Fibroblast of the aortic adventitia (primary cell): ENCODE measurements at places on chromosomes 13 and 19.

DNA sequence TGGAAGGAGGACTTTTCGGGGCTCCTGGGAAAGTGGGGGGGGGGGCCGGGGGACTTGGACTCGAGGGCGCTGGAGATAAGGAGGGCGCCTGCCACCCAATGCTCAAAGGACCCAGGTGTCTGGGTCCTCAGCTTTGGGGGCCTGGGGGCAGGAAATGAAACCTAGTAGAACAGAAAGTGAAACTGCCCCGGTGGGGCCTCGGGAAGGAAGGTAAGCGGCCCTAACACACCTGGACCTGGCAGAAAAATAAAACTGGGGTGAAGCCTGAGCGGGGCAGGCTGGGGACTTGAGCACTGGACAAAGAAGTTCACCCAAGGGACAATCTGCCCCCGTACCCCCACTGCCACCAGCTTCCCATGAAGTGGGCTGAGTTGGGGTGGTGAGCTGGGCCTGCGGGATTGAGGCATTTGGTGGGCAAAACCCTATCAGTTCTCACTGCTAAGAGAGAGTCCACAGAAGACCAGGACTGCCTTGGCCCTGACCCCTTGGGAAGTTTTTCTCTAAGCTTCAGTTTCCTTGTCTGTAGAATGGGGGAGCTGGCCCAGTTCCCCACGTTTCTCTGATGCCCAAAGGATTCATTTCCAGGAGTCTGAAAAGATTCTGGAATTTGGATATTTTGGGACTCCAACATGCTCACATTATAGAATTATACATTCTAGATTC, 2.3 kb downstream of the PRKD2 start:
- DNase-seq = no peak

GRCh38 chr13:98609756-98610155, 32.8 kb upstream of the STK24 start:
- DNase-seq = no peak

DNA sequence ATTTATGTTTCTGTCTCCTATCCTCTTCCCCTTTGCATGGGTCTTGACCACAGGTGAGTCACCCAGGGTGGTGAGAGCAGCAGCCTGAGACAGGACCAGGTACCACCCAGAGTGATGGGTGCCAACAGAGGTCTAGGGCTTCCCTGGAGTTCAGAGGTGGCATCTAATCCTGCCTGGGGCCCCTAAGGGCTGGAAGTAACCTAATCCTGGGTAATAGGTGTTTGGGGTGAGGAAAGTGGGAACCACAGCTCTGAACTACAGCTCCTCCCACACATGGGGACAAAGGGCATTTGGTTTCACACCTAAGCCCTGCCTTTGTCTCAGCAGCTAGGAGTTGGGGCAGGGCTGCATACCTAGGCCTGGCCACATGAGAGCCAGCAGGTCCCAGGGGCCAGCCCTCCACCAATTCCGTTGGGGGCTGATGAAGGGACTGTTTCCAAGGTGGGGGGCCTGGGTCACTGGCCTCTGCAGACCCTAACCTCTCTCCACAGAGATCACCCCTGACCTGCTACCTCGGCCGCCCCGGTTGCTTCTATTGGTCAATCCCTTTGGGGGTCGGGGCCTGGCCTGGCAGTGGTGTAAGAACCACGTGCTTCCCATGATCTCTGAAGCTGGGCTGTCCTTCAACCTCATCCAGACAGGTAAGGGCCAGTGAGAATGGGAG, 8.0 kb downstream of the SPHK2 start:
- DNase-seq = no peak

- peak; percentile 54 for DNase-seq
Measured at GRCh38 chr13:110874508-110874960, 40.3 kb downstream of the ANKRD10 start.

DNA sequence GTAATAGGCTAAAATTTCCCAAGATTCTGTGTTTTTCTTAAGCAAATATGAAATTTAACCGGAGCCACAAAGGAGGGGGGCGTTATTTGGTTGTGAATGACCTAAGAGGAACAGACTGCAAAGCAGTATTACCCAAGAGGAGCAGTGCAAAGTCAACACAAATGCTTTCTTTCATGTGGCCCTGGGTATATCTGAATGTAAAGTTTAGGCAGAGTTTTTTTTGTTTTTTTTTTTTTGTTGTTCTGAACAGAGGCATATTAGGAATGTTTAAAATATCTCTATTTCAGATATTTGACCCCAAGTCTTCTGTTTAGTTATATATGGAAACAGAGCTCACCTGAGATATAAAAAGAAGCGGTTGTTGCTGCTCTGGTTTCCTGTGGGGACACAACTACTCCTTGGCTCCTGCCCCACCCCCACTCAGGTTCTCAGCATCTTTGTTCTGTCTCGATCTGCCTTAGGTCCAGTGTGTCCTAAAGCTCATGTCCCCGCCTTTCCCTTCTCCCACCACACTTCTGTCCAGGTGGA, 220.7 kb downstream of the RFC3 start:
- DNase-seq = no peak

GRCh38 chr19:41548047-41548446, 27.9 kb upstream of the CEACAM21 start:
- no peak for DNase-seq

DNA sequence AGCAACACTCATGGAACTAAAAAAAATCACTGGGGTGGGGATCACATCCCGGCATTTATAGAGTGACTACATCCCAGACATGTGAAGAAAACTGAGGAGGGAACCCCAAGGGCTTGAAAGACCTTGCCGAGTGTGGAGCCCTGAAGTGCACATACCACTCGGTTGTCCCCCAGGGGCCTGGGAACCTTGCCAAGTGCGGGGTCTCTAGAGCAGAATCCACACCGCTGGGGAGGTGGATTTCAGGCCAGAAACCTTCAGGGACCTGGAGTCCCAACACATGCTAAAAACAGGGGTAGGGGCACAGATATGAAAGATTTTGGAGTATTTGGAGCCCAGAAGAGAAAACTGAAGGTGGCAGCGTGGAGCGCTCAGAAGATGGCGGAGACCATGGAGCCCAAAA, 35.2 kb downstream of the ERICH4 start:
- no peak for DNase-seq

DNA sequence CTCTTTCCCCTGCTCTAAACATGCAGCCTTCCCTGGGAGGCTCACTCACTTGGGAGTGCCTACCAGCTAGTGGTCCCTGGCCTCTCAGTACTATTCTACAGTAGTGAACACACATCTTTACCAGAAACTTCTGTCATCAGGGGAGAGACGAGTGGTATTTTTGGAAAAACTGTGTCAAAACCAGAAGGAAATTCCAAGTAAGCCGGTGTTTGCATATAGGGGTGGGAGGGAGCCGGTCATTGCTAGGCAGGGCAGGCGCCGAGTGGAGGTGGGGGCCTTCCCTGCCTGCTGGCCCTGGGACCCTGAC, 7.0 kb downstream of the RPS9 start:
- DNase-seq = no peak

GRCh38 chr13:25806264-25806974, 245.4 kb downstream of the SHISA2 start:
- no peak for DNase-seq

DNA sequence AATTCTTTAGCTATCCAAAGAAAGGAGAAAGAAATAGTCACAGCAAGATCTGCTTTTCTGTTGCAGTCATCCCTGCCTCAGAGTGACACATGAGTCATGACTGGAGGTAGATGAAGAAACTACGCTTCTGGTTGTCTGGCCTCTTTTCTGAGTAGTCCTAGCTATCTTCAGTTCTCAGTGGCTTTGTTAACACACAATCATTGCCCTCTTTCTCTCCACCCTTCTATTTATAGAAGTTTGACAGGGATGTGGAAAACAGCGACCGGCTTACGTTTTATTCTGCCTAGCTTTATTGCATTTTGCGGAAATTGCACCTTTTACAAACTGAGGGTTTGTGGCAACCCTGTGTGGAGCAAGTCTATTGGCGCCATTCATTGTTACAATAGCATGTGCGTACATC, 26.7 kb downstream of the SPATA13 start:
- peak; percentile 15 for DNase-seq

DNA sequence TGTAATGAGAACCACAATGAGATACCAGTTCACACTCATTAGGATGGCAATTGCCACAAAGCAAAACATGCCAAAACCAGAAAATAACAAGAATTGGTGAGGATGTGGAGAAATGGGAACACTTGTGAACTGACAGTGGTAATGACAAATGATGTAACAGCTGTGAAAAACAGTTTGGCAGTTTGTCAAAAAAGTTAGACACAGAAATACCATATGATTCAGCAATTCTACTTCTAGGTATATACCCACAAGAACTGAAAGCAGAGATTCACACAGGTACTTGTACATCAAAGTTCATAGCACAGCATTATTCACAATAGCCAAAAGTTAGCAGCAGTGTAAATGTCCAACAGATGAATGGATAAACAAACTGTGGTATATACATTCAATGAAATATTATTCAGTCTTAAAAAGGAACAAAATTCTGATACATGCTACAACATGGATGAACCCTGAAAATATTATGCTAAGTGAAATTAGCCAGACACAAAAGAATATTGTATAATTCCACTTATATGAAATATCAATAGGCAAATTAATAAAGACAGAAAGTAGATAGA, 96.5 kb downstream of the UGGT2 start:
- DNase-seq = peak; percentile 21

DNA sequence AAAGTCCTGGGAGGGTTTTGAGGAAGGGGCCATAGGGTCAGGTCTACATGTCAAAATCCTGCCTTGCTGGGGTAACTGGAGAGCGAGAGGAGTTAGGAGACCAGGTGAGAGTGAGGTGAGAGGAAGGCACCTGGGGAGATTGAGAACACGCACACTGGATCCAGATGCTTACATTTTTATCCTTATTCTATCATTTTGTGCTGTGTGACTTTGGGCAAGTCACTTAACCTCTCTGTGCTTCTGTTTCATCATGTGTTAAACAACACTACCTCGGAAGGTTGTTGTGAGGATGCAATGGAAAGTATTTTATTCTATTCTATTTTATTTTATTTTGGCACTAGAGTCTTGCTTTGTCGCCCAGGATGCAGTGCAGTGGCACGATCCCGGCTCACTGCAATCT, 3.5 kb downstream of the C19orf81 start:
- DNase-seq = no peak

GRCh38 chr19:47391510-47392223, 27.7 kb downstream of the MEIS3 start:
- peak; percentile 80 for DNase-seq

DNA sequence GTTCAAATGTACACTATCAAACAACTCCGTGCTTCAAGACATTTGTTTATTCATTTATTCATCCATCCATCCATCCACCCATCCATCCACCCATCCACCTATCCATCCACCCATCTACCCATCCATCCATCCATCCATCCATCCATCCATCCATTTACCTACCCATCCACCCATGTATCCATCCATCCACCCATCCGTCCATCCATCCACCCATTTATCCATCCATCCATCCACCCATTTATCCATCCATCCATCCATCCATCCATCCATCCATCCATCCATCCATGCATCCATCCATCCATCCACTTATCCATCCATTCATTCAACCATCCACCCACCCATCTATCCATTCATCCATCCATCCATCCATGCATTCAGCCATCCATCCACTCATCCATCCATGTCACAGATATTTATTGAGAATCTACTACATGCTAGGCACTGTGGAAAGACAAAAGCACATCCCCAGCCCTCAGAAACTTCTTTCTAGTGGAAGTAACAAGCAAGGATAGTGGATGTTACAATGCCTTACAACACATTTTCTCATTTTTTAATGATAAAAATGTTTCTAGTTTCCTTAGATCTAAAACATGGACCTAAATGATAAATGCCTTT, 237.6 kb downstream of the ZNF536 start:
- DNase-seq = no peak

GRCh38 chr13:33172911-33173310, 112.6 kb downstream of the STARD13 start:
- no peak for DNase-seq

- DNase-seq = no peak
Measured at GRCh38 chr13:64438084-64438483, 2792.1 kb downstream of the PCDH9 start.

GRCh38 chr19:43789029-43789428, 8.3 kb upstream of the KCNN4 start:
- DNase-seq = peak; percentile 68

DNA sequence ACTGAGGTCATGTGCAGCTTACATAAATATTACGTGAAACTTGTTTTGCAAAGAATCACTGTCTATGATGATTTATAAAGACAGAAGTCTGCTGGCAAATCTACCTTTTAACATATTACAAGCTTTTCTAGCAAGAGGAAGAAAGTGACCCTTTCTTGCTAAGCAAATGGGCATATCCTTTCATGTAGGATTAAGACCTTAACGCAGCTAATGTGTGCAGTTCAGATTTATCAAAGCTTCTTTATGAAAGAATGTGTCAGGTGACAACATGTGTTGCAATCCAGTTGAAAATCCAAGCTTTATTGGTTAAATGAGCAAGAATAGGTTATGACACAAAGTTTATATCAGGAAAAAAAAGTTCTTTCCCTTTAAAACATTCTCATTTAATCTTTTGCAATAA, 115.6 kb upstream of the NBEA start:
- DNase-seq = no peak

DNA sequence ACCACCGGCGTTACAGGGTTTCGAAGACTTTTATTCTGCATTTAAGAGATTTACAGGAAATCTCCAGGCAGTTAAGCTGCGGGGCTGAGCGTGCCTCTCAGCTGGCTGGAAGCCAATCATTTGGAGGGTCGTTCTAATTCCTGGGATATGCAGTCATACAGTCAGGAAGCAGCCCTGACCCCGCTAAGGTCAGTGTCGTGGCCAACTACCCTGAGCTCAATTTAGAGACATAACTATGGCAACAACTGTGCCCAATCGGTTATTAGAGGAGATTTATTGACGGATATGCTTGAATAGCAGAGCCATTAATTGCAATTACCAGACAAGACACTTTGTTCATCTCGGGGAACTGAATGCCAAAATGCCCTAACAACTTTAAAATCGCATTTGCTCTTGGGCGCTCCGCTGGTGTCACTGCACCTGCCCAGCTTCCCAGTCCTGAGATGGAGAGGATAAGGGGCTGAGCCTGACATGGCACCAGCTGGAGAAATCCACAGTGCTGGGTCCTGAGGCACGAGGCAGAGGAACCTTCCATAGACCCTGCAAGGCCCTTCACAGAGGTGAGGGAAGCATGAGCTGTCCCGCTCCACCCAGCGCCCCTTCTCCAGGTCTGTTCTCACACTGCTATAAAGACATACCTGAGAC, 15.1 kb upstream of the ZNF507 start:
- no peak for DNase-seq

- no peak for DNase-seq
Measured at GRCh38 chr19:56829596-56829995, 10.9 kb downstream of the PEG3 start.

DNA sequence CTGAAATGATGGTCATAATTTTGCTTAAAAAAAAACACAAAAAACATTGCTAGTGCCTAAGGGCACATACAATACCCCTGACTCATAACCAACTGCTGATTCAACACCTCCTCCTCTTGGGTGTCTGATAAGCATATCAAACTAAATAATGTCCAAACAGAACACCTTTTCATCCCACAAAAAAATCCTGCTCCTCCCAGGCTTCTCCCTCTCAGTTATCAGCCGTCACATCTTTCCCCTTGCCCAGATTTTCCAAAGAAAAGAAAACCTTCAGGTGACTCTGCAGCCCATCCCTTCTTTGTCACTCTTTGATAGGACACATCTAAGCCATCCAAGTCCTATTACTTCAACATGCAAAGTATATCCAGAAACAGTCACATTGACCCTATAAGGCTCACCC, 46.9 kb downstream of the ABCC4 start:
- DNase-seq = peak; percentile 37

GRCh38 chr13:27619728-27620376, 477 bp downstream of the LNX2 start:
- peak; percentile 32 for DNase-seq
